ENCODE measurements at places on chromosomes 16 and 17. TPM values are rescaled to one million over a fixed set of nuclear protein-coding genes. Genes with fewer than 3 reads are reported as not detected.

GRCh38 chr17:61420052-61420451, 20.4 kb downstream of the TBX2 start:
- H3K36me3 ChIP-seq, result no peaks in the 10 kb centered on the region
- H3K27me3 ChIP-seq, result peaks cover 4% of the 10 kb centered on the region
- peaks cover 13% of the 10 kb centered on the region for H3K4me1 ChIP-seq
- no peak overlapping the region for H3K27ac ChIP-seq
- no peak overlapping the region for H3K4me3 ChIP-seq

DNA sequence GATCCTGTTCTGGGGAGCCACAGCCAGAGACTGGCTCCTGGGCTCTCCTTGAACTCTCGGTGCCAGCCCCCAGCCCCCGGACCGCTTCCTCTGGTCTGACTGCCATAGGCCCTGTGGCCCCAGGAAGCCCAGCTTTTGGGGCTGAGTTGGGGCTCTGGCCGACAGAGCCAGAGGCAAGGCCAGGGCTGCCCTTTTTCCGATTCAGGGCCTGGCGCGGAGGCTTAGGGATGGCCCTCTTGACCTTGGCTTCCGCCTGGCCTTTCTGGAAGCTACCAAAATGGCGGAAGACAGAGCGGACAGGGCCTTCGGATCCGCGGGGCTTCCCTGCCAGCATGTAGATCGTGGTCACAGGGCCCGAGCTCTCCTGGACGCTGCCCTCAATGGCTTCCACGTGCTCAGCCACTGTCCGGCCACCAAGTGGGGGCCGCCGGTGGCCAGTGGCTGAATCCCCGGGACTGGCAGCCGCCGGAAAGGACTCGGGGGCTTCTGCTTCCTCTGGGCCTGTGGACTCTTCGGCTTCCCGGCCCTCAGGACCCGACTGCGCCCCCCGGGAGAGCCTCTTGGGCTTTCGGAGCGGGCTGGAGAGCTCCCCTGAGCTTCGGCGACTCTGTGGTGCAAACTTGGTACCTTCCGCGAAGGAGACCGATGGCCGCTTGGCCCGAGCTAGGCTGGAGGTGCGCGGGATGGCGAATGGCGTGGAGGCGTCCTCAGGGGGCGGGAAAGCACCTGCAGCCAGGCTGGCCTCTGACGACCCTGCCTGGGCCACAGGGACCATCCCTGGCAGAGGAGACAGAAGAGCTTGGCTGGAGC, 6.4 kb upstream of the SLC43A2 start:
- no peaks in the 10 kb centered on the region for H3K27me3 ChIP-seq
- H3K36me3 ChIP-seq, result peaks cover 28% of the 10 kb centered on the region
- no peak overlapping the region for H3K4me3 ChIP-seq

DNA sequence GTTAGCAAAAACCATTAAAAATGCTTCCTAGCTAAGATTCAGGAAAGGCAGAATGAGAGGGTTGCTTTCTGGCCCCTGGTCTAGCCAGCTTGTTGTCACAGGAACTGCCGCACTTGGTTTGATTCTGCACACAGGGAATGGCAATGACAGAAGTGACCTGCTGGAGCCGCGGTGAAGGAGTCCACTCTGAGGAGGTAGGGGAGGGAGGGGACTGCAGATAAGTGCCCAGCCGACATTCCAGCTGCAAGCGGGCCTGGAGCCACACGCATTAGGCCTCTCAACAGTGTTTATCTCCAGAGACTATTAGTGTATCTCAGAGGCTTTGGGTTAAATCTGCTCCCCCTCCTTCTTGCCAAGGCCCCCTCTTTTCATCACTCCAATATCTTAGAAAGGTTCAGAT, 38.6 kb downstream of the CDRT15 start:
- H3K27ac ChIP-seq, result no peak overlapping the region
- peaks cover 3% of the 10 kb centered on the region for H3K4me1 ChIP-seq
- H3K4me3 ChIP-seq, result no peak overlapping the region
- no peaks in the 10 kb centered on the region for H3K27me3 ChIP-seq
- peaks cover 1% of the 10 kb centered on the region for H3K36me3 ChIP-seq

GRCh38 chr17:58513267-58513964, 1.0 kb downstream of the MTMR4 start:
- H3K4me1 ChIP-seq, result peaks cover 39% of the 10 kb centered on the region
- H3K36me3 ChIP-seq, result peaks cover 47% of the 10 kb centered on the region
- H3K27ac ChIP-seq, result no peak overlapping the region

DNA sequence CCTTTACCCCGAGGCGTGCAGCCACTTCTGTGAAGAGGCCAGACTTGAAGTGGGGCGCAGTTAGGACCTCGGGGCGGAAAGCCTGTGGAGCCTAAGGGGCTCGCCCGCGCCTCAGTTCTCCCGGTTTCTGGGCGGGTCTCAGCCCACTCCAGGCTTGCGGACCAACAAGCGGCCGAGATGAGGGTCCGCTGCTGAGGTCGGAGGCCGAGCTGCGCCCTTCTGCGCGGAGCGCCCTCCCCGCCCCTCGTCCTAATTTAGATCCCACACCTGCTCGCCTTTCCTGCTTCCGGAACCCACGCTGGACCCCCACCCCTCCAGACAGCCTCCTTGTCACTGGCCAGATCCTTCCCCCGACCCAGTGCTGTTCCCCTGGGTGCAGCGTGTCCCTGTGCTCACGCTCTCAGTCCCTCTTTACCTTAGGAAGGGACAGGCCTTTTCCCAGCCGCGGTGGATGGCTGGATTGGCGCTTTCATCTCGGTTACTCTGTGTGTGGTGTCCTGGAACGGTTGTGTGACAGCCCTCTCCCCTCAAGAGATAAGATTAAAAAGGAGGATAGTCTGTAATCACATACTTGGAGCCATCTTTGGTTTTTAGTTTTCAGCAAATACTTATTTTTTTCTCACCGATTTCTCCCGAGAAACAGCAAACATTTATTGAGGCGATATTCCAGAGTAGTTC, 933 bp upstream of the ATXN7L3 start:
- H3K27ac ChIP-seq, result peak overlapping the region; percentile 97
- no peaks in the 10 kb centered on the region for H3K27me3 ChIP-seq
- H3K4me3 ChIP-seq, result peak overlapping the region; percentile 71
- peaks cover 25% of the 10 kb centered on the region for H3K4me1 ChIP-seq
- H3K36me3 ChIP-seq, result peaks cover 22% of the 10 kb centered on the region

DNA sequence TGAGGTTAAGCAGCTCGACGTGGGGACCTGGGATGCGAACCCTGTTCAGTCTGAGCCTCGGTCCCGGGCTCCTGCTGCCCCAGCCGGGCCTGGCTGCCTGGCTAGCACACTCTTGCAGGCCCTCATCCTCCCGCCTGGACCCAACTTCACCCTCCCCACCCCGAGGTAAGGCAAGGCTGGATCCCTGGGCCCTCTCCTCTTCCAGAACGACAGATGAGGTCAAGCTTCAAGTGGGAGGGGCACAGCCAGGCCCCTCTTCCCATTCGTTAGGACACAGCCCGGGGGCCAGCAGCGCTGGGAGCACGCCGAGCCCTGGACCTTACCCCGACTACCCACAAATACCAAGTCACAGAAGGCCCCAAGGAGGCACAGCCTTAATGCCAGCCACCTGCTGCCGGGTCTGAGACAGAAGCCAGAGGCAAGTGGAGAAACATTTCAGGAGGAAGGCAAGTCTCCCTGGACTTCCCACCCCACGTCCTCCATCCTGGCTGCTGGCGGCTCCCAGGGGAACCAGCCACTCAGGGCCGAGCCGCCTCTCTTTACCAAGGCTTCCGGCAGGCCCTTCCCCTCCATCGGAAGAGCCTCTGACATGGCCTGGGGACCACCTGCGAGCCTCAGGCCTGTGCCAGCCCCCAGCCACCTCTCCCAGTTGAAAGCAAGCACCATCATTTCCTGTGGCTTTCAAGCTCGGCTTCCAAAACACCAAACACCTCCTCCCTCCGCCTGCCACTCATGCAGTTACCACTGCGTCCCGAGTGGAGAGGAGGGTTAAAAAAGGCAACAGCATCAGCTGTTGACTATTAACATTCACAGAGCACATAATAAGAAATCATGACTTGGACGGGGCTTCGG, 59.9 kb downstream of the RPH3AL start:
- no peak overlapping the region for H3K27ac ChIP-seq
- H3K27me3 ChIP-seq, result no peaks in the 10 kb centered on the region
- no peak overlapping the region for H3K4me3 ChIP-seq
- H3K36me3 ChIP-seq, result no peaks in the 10 kb centered on the region

GRCh38 chr17:45120558-45120957, 11.8 kb downstream of the PLCD3 start:
- H3K36me3 ChIP-seq, result peaks cover 52% of the 10 kb centered on the region
- no peak for DNase-seq
- H3K4me3 ChIP-seq, result no peak overlapping the region
- H3K27me3 ChIP-seq, result no peaks in the 10 kb centered on the region

GRCh38 chr17:36059406-36059805, 4.7 kb upstream of the CCL18 start:
- no peaks in the 10 kb centered on the region for H3K36me3 ChIP-seq
- H3K27ac ChIP-seq, result no peak overlapping the region
- no peak overlapping the region for H3K4me3 ChIP-seq
- DNase-seq, result no peak

GRCh38 chr16:50915120-50915519, 173.2 kb downstream of the CYLD start:
- no peak overlapping the region for H3K4me3 ChIP-seq
- no peak overlapping the region for H3K27ac ChIP-seq
- H3K36me3 ChIP-seq, result no peaks in the 10 kb centered on the region
- peaks cover 25% of the 10 kb centered on the region for H3K4me1 ChIP-seq
- DNase-seq, result no peak
- H3K27me3 ChIP-seq, result no peaks in the 10 kb centered on the region

DNA sequence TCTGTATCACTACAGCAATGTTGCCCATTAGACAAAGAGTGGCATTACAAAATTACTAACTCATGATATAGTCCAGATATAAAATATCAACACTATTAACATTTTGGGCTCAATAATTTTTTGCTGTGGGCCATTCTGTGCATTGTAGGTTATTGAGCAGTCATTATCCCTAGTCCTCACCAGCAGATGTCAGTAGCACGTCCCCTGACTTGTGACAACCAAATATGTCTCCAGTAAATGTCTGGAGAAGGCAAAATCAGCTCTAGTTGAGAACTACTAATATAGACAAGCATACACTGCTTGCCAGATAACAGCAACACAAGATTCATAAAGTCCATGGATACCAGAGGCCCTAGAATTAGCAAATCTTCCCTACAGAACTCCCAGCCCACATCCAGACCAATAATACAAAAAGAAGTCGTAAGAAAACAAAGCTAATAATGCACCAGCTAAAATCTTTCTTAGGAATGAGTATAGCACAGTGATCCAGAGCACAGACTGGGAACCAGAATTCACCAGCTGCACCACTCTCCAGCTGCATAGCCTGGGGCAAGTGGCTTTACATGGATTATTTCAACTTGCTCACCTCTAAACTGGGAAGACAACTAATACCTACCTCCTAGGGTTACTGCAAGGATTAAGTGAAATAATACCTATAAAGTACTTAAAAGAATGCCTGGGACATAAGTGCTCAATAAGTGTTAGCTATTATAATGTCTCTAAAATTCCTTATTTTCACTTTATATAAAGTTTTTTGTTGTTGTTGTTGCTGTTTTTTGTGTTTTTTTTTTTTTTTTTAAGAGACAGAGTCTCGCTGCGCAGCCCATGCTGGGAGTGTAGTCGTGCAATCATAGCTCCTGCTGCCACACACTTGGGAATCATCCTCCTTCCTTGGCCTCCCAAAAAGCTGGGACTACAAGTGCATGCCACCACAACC, 23.7 kb downstream of the HELZ start:
- DNase-seq, result no peak
- H3K36me3 ChIP-seq, result peaks cover 14% of the 10 kb centered on the region
- no peak overlapping the region for H3K27ac ChIP-seq
- no peak overlapping the region for H3K4me3 ChIP-seq
- H3K4me1 ChIP-seq, result no peaks in the 10 kb centered on the region

GRCh38 chr17:60006160-60006559, 41.6 kb upstream of the RNFT1 start:
- H3K27me3 ChIP-seq, result no peaks in the 10 kb centered on the region
- H3K4me1 ChIP-seq, result no peaks in the 10 kb centered on the region
- no peak for DNase-seq
- no peak overlapping the region for H3K27ac ChIP-seq
- H3K4me3 ChIP-seq, result no peak overlapping the region

DNA sequence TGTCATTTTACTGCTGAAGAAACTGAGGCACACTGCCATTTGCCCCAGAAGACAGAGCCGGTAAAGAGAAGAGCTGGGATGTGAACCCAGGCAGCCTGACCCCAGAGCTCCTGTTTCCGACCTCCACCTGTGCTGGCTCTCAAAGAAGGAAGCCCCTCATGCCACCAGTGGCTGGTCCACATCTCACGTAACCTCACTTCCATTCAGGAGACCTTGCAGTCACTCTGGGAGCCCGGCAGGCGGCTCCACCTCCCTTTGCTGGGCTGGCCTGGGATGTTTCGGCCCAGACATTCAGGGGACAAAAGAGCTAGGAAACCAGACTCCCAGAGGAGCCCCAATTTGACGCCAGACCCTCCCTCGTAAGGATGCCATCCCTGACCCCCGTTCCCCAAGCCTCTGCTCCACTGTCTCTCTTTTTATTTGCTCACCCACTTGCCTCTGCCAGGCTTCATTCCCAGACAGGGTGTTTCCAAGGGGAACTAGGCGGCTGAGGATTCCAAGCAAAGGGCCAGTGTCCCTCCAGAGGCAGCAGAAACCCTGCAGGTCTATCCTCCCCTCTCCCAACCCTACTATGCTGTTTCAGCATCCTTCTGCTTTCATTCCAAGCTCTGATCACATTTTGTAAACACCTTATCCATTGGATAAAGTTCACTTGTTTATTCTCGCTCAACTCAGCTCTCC, 2.8 kb downstream of the TAF1C start:
- H3K36me3 ChIP-seq, result peaks cover 64% of the 10 kb centered on the region
- peak overlapping the region; percentile 34 for H3K27ac ChIP-seq
- H3K4me3 ChIP-seq, result no peak overlapping the region
- no peaks in the 10 kb centered on the region for H3K27me3 ChIP-seq

DNA sequence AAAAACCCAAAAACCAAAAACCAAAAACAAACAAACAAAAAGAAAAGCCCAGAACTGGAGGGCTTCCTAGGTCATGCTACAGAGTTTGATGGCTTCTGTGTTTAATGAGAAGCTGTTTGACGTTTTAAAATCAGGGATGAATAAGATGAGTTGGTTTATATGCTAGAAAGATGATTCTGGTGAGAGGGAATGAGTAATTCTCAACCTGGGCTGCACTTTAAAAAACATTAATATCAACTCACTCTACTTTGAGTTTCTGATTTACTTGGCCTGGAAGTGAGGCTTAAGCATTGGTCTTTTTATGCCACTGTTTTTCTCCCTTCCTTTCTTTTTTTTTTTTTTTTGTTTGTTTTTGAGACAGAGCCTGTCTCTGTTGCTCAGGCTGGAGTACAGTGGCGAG, 5.1 kb downstream of the RGS9 start:
- no peak overlapping the region for H3K27ac ChIP-seq
- H3K4me1 ChIP-seq, result peaks cover 51% of the 10 kb centered on the region
- H3K4me3 ChIP-seq, result no peak overlapping the region
- H3K27me3 ChIP-seq, result no peaks in the 10 kb centered on the region
- DNase-seq, result no peak

The CTRB2 gene
- not detected for total RNA-seq

The CPHXL gene
- total RNA-seq, result not detected

The FOXK2 gene
- total RNA-seq, result 26.8 TPM

The CDRT4 gene
- total RNA-seq, result 2.0 TPM

The TBC1D3C gene
- not detected for total RNA-seq

The CSH2 gene
- 7.2 TPM for total RNA-seq

The HS3ST3B1 gene
- 9.0 TPM for total RNA-seq

The ULK2 gene
- total RNA-seq, result 35.2 TPM

The C16orf92 gene
- not detected for total RNA-seq

The EFCAB3 gene
- total RNA-seq, result not detected

The SETD1A gene
- 5.0 TPM for total RNA-seq

All from spinal cord (tissue), 10 donors.